GM23338 (cell line): ENCODE measurements at places on chromosomes 7 and 10.
A peak's percentile ranks its signal among the peaks of the same experiment; 100 is the strongest.

DNA sequence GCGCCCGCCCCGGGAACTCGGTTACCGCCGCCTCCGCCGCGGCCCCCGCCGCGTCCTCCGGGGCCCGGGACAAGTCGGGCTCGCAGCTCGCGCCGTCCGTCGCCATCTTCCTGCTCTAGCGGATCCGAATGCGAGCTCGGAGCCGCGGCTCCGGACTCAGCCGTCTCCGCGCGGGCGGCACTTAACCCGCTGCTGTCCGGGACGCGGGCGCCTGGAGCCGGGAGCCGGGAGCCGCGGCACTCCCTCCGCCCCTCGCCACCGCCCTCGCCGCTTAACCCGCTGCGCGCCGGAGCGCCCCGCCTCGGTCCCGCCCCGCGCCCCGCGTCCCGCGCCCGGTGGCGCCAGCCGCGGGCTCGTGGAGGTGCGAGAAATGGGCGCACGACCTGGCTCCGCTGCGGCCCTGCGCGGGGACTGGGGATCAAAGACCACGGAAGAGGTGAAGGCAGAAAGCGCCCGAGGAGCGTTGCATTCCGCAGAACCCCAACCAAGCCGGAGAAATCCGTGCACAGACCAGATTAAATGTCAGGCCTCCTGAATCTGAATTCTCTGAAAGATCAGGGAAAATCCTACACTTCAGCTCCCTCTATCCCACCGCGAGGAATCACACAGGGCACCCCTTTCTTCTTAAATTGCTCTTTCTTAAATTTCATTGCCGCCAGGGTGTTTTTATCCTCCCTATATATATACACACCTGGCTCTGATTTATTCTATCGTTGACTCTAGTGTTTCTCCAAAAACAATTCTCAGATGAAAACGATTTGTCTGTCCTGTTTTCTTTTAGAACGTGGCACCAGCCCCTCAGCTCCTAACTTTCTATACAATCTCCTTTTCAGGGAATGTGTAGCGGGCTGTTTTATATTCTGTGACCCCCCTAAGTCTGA lies at the start of gene CTTNBP2:
Gene CTTNBP2 (minus strand): TSS at position 132 of the 881 bp plus-strand sequence. CDS start 26 bp downstream, at position 106.
- peak; percentile 85 for DNase-seq
- H3K4me3 ChIP-seq, result peak within 1 kb of the TSS; percentile 76
- H3K4me1 ChIP-seq, result peaks cover 64% of the 10 kb centered on the region
- H3K36me3 ChIP-seq, result no peaks in the 10 kb centered on the region
- H3K27ac ChIP-seq, result no peak within 1 kb of the TSS

DNA sequence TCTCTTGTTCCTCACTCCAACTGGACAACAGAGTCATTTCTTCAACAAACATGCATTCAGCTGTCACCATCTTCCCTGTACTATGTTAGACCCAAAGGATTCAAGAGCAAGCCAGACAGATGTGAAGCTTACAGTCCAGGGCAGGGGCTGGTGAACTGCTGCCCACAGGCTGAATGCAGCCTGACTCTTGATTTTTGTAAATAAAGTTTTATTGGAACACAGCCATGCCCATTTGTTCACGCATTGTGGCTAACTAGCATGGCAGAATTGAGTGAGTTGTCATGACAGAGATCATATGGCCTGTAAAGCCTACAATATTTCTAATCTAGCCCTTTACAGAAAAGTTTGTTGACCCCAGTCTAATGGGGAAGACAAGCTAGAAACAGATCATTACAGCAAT lies 208.7 kb downstream of the EMX2 start:
- H3K27ac ChIP-seq, result no peak overlapping the region
- no peak overlapping the region for H3K4me3 ChIP-seq
- H3K4me1 ChIP-seq, result no peaks in the 10 kb centered on the region

DNA sequence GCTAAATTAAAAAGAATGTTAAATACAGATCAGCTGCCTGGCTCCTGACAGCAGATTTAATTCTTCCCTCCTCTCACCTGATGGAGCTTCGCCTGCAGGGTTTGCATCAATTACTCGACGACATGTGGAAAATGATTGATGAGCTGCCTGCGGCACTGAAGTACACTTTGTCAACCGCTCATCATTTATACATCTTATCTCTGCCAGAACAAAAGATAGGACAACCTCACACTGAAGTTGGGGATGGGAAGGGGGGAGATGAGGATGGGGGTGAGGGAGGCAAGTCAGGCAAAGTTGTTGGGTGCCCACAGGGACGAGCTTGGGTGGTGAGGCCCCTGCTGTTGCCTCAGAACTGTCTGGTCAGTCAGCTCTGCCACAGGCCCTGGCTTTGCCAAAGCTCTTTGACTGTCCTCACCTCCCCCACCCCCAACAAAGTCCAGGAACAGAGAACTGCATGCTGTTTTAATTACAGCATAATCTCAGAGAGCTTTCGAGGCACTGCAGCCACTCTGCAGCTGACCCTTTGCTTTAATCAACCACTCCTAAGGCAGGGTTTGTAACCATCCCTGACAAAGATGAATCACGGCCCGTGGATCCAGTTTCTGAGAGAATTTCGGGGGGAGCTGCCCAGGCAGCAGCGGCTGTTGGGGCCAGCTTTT lies 702.3 kb downstream of the LRMDA start:
- DNase-seq, result no peak
- H3K4me3 ChIP-seq, result no peak overlapping the region
- H3K27me3 ChIP-seq, result no peaks in the 10 kb centered on the region
- no peak overlapping the region for H3K27ac ChIP-seq
- no peaks in the 10 kb centered on the region for H3K4me1 ChIP-seq
- H3K36me3 ChIP-seq, result no peaks in the 10 kb centered on the region; the same call in 1 of the 2 replicates

DNA sequence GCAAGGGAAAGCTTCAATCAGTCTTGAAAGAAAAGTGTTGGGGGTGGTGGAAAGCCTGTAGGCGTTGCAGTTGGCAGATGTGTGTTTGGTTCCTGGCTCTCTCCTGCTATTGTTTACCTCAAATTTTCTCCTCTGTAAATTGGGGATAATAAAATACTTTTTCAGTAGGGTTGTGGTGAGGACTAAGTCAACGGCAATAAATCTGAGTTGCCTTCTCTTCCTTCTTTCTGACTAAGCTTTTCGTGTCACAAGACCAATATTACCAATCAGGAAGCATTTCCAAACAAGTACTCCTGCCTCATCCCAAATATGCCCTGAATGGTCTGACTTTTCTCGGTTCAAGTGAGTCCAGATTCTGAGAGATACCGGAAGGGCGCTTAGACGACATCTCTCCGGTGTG lies 54.0 kb downstream of the CREB5 start:
- no peak for DNase-seq
- H3K4me3 ChIP-seq, result no peak overlapping the region
- no peaks in the 10 kb centered on the region for H3K36me3 ChIP-seq
- no peaks in the 10 kb centered on the region for H3K4me1 ChIP-seq
- no peak overlapping the region for H3K27ac ChIP-seq

GRCh38 chr7:102262546-102262945 lies 24.1 kb upstream of the SH2B2 start:
- H3K27me3 ChIP-seq, result no peaks in the 10 kb centered on the region
- no peak for DNase-seq
- no peaks in the 10 kb centered on the region for H3K36me3 ChIP-seq
- H3K4me3 ChIP-seq, result no peak overlapping the region
- H3K27ac ChIP-seq, result no peak overlapping the region

GRCh38 chr7:41067576-41067975 lies 635.3 kb downstream of the INHBA start:
- H3K4me1 ChIP-seq, result no peaks in the 10 kb centered on the region
- no peak overlapping the region for H3K4me3 ChIP-seq
- H3K27me3 ChIP-seq, result no peaks in the 10 kb centered on the region
- no peak for DNase-seq
- no peak overlapping the region for H3K27ac ChIP-seq

GRCh38 chr10:19848226-19848985 lies 32.2 kb downstream of the PLXDC2 start:
- DNase-seq, result peak; percentile 32
- peaks cover 27% of the 10 kb centered on the region for H3K4me1 ChIP-seq
- no peaks in the 10 kb centered on the region for H3K36me3 ChIP-seq
- no peak overlapping the region for H3K4me3 ChIP-seq

DNA sequence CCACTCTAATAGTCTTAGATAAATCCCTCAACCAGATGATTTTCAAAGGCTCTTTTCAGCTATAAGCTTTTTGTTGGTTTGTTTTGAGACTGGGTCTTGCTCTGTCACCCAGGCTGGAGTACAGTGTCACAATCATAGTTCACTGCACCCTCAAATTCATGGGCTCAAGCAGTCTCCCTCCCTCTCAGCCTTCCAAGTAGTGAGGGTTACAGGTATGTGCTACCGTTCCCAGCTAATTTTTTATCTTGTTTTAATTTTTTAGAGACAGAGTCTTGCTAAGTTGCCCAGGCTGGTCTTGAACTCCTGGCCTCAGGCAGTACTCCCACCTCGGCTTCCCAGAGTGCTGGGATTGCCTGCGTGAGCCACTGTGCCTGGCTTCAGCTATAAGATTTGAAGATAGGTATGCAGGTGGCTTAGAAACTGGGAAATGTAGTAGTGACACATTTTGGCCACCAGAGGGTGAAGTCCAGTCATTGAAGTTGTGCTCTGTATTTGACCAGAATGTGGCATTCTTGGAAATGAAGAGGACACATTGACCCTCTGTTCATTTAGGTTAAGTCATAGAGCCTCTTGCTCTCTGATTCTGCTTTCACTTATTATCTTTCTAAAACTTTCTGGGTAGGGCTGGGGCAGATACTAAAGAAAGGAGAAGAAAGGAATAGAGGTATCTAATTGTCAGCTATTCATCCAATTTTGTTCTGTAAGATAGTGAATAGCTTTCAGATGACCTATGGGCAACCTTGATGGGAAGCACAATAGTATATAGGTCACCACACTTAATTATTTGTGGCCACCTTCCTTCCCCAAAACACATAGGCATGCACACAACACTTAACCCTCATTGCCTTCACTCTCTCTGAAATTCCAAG lies 36.0 kb downstream of the R3HCC1L start:
- no peaks in the 10 kb centered on the region for H3K36me3 ChIP-seq
- no peak overlapping the region for H3K4me3 ChIP-seq
- no peak overlapping the region for H3K27ac ChIP-seq
- peak; percentile 88 for DNase-seq
- peaks cover 57% of the 10 kb centered on the region for H3K4me1 ChIP-seq

GRCh38 chr10:75334720-75335119 lies 66.8 kb downstream of the ZNF503 start:
- DNase-seq, result no peak
- H3K27me3 ChIP-seq, result no peaks in the 10 kb centered on the region
- no peak overlapping the region for H3K27ac ChIP-seq
- no peaks in the 10 kb centered on the region for H3K4me1 ChIP-seq
- H3K36me3 ChIP-seq, result no peaks in the 10 kb centered on the region
- no peak overlapping the region for H3K4me3 ChIP-seq

DNA sequence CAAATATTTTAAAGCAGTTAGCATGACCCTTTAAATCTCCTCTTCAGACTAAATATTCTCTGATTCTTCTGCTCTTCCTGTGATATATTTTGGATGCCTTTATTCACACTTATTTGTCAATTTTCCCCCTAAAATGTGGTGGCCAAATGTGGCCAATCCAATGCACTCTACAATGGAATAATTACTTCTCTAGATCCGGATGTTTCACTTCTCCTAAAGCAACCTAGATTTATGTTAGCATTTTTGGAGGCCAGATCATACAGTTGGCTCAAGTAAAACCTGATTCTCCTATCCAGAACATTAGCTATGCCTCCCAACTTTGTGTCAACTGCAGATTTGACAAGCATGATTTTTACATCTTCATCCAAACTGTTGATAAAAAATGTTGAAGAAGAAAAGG lies 153.7 kb downstream of the CREB5 start:
- H3K27me3 ChIP-seq, result no peaks in the 10 kb centered on the region
- DNase-seq, result no peak
- no peaks in the 10 kb centered on the region for H3K36me3 ChIP-seq
- H3K4me1 ChIP-seq, result no peaks in the 10 kb centered on the region

DNA sequence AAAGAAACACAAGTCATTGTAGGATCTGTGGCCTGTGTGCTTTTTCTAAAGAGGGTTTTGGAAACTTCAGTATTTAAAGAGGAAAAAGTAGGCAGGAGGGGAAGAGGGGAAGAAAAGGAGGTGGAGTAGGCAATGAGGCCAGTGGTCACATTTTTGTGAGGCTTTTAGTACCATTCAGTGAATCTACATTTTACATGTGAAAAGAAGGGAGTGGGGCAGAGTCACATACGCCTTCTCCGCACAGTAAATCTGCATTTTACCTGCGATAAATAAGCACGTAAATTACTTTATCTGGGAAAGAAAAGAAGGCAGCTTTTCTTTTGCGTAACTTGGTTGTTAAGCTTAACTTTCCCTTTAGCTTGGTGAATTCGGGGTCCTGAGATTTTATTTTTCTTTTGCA lies 13.2 kb downstream of the CHST12 start:
- no peaks in the 10 kb centered on the region for H3K36me3 ChIP-seq
- peak overlapping the region; percentile 82; the same call in 1 of the 2 replicates for H3K27ac ChIP-seq
- H3K4me1 ChIP-seq, result peaks cover 3% of the 10 kb centered on the region; the same call in 1 of the 2 replicates
- no peak overlapping the region for H3K4me3 ChIP-seq
- no peak for DNase-seq

DNA sequence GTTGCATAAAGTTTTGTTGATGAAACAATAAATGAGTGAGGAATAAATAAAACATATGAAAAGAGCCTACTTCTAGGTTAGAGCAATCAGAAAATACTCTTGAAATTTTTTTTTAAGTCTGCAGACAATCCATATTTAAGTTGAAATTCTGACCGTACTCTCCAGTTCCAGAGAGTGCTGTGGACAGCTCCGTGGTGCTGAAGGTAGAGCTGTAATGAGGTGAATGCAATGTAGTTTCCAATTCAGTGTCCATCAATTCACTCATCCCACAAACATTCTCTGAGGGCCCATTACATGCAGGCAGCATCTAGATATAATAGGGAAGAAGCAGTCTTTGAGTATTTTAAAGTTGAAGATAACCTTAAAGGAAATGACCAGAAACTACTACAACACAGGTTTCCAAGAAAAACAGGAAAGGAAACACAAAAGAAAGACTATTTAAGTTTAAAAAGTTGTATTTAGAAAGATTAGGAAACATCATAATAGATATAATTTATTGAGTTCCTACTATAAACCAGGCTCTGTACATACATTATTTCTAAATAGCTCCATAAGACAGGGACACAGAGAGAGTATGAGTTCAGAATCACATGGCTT lies 44.0 kb upstream of the CRTAC1 start:
- no peak overlapping the region for H3K4me3 ChIP-seq
- H3K27me3 ChIP-seq, result no peaks in the 10 kb centered on the region
- no peak overlapping the region for H3K27ac ChIP-seq

DNA sequence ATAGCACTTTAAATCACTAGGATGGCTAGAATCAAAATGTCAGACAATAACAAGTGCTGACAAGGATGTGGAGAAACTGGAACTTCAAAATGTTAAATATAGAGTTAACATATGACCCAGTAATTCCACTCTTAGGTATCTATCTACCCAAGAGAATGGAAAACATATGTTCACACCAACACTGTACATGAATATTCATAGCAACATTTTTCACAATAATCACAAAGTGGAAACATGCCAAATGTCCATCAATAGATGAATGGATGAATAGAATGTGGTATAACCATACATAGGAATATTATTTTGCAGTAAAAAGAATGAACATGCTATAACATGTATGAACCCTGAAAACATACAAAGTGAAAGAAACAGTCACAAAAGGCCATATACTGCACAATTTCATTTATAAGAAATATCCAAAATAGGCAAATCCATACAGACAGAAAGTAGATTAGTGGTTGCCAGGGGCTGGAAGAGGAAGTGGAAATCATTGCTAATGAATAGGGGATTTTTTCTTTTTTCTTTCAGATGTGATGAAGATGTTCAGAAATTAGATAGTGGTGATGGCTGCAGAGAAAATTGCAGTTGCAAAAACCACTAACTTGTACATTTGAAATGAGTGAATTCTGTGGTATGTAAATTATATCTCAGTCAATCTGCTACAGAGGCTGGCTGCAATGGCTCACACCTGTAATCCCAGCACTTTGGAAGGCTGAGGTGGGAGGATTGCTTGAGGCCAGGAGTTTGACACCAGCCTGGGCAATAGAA lies 93.0 kb downstream of the CPVL start:
- no peaks in the 10 kb centered on the region for H3K4me1 ChIP-seq
- no peak for DNase-seq
- no peak overlapping the region for H3K4me3 ChIP-seq
